ENCODE measurements at places on chromosomes 5 and 9.

- no peak for DNase-seq
Observed at GRCh38 chr9:126236273-126236672, 90.4 kb upstream of the MVB12B start.

DNA sequence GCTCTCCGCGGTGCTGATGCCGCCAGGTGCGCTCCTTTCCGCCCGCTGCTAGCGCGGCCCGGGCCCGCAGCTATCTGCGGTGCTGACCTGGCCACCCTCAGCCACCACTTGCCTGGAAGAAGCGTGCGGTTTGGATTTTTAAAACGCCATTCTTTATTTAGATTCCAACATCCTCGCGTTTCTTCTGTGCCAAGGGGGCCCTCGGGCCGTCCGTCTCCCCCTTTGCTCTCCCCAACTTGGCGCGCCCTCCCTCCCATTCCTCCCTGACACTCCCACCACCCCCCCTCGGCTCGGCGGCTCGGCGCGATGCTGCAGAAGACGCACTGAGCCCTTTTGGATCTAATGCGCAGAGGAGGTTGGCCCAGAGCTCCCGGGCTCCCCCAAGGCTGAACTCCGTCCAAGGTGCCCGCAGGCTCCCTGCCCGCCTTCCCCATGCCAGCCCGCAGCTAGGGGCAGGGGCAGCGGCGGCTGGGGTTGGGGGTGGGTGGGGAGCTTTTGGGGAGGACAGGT, at the start of gene BARHL1:
BARHL1 (plus strand) TSS at position 331 of the 510 bp plus-strand sequence. CDS start 192 bp downstream, outside the sequence.
- no peak for DNase-seq

GRCh38 chr9:36924071-36924470, 110.0 kb downstream of the PAX5 start:
- no peak for DNase-seq

GRCh38 chr5:41094871-41095270, 23.7 kb upstream of the MROH2B start:
- no peak for DNase-seq

- no peak for DNase-seq
Observed at GRCh38 chr9:133951265-133951664, 40.9 kb downstream of the VAV2 start.

- no peak for DNase-seq
Observed at GRCh38 chr9:91053824-91054223, 252.2 kb downstream of the SYK start.

DNA sequence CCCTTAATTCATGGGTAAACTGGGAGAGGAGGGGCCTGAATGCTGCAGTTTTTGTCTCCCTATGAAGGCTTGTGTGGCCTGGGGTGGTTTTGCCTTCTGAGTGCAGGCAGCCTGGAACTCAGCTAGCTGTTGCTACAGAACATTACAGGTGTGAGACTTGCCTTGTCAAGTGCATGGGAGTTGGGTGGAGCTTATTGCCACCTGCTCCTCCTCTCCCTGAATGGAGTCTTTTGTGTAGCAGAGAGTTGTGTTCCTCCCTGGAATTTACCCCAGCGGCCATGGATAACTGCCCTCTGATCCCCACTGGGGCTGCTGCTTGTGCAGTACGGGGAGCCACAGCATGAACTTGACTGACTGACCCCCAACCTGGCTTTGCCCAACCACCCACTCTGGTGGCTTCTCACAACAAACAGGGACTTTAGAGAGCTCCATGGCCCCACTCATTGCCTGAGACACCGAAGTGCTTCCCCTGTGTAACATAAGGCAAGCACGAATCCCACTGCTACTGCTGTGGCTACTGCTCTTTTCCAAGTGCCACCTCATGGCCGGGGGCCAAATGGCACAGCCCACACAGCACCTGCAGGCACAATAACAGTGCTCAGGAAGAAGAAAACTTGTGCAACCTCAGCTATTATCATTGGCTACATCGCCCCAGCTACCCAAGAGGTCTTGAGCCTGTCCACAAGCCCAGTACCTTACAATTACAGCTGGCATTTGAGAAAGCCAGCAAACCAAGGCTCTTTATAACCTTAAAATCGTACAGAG, 942.9 kb downstream of the CDH18 start:
- no peak for DNase-seq

DNA sequence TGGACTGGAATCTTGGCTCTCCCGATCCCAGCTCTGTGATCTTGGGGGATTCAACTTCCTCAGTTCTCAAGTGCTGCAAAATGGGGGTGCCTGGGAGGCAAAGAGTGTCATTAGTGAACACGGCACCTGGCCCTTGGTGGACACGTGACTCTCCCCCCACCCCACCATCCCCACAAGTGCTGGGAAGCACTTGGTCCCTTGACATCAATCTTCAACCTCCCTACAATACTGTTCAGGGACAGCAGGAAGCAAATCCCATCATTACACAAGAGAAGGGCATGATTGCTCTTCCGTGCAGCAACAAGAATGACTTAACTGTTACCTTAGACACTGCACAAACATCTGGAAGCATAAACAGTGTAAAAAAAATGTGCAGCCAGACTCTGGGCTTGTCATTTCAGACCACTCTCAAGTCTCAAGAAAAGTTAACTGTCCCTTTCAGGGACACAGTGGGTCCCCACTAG, 61.4 kb downstream of the PSMB7 start:
- DNase-seq, result no peak

DNA sequence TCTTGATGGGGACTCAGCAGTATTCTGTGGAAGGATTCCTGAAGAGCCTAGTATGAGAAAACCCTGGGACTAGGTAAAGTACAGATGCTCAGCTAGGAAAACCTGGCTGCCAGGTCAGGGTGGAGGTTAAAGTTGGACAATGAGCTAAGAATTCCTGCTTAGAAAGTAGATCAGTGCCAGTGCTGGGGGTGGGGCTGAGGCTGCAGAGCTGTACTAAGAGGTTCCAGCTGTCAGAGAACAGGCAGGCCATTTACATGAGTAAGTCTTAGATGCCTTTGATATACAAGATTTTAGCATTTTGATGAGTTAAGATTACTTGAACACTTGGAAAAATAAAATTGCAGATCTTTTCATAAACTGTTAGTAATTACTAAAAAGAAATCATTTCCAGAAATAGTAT, 332.3 kb upstream of the NUDT12 start:
- no peak for DNase-seq

DNA sequence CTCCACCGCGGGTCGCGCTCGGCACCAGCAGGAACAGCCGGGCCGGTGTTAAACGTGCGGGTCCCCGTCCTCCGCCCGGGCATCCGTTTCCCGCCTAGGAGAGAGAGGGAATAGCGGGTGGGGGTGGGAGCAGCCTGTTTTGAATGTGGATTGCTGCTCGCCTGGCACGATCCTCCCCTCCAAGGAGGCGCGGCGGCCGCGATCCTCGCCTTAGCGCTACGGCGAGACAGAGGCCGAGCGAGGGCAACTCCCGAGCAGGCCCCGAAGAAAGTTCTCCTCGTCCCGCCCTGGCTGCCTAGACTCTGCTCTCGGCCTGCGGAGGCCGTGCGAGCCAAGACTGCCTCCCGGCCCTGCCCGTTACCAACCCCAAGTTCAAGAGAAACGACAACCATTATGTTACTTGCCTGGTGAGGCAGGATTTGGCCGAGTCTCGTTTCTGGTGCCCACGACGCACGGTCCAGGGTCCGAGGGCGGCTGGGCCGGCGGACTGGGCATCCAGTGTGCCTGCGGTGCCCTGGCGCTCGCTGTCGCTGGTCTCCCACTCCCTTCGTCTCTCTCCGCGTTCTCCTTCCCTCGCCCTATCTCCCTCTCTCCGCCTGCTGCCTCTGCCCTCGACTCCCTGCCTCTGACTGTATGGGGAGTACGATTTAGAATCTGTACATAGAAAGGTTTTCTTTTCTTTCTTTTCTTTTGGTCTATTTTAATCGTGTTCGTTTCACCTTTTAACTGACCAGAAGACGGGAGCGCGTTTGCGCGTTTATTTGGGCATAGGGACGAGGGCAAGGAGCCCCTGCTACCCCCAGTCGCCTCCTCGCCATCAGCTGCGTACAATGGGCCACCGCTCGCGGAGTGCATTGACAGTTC, 724 bp downstream of the NR2F1-AS1 start:
- DNase-seq, result no peak

GRCh38 chr5:2909035-2909434, 157.6 kb upstream of the IRX2 start:
- DNase-seq, result no peak

DNA sequence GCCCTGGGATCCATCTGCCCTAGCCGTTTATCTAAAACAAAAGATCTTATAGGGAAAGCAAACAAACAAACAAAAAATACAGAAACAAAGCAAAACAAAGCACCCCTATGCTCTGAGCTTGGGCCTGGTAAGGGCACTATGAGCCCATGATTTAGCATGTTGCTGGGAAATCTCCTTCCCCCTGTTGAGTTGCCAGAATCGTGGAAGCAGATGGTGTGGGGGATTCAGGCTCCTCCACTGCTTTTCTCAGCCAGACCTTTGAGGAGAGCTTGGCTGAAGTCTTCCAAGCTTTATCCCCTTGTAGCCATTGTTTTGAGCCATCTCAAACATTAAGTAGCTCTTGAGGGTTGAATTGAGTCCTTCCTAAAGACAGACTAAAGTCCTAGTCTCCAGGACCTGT, 29.9 kb downstream of the TMC1 start:
- DNase-seq, result no peak

GRCh38 chr5:138077064-138077696, 6.7 kb upstream of the WNT8A start:
- no peak for DNase-seq

GRCh38 chr5:125575891-125576505, 829.6 kb upstream of the ZNF608 start:
- DNase-seq, result no peak

DNA sequence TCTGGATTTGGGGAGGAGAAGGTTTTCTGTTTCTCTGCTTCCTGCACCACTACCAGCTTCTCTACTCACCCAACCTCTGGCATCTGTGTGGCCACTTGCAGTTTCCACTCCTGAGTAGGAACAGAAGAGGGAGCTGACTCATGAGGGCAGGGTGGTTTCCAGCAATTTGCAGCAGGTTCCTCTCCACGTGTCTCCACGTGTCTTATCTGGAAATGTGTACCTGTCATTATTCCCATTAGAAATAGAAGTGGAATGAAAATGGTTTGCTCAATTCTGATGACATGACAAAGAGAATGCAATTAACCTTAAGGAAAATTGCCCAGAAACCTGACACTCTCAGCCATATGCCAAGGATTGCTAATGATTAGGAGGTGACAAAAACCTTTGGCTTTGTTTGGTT, 33.0 kb downstream of the EGFLAM start:
- no peak for DNase-seq

- no peak for DNase-seq
Observed at GRCh38 chr5:154076240-154076922, 37.6 kb downstream of the MFAP3 start.
